ENCODE measurements at places on chromosomes 5 and 9. TPM values are rescaled to one million over a fixed set of nuclear protein-coding genes. Genes with fewer than 3 reads are reported as not detected.

Gene MELK
- 19.1 TPM for polyA plus RNA-seq

Gene MAMDC2
- polyA plus RNA-seq, result 7.3 TPM

Gene TGFBR1
- polyA plus RNA-seq, result 49.7 TPM

Gene ARL14EPL
- not detected for polyA plus RNA-seq
